ENCODE measurements at places on chromosomes 5 and 9.

GRCh38 chr5:8663374-8663773 is 794.4 kb downstream of the MTRR start:
- no peak for DNase-seq

DNA sequence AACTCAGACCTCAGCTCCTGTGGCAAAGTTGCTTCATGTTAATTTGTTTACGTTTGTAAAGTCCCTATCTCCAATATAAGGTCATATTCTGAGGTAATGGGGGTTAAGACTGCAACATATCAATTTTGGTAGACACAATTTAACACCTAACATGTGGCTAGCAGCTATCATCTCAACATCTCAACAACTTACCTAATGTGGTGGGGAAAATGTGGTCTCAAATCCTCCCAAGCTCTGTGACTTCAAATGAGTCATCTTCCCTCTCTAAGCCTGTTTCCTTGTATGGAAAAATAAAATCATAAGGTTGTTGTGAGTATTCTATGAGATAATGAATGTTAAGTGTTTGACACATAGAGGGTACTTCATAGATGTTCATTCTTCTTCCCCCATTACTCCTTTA is 443.3 kb downstream of the CDK5RAP2 start:
- no peak for DNase-seq

- DNase-seq = no peak
These were observed 92.1 kb downstream of the CACNA1B start for GRCh38 chr9:137969685-137970084.

DNA sequence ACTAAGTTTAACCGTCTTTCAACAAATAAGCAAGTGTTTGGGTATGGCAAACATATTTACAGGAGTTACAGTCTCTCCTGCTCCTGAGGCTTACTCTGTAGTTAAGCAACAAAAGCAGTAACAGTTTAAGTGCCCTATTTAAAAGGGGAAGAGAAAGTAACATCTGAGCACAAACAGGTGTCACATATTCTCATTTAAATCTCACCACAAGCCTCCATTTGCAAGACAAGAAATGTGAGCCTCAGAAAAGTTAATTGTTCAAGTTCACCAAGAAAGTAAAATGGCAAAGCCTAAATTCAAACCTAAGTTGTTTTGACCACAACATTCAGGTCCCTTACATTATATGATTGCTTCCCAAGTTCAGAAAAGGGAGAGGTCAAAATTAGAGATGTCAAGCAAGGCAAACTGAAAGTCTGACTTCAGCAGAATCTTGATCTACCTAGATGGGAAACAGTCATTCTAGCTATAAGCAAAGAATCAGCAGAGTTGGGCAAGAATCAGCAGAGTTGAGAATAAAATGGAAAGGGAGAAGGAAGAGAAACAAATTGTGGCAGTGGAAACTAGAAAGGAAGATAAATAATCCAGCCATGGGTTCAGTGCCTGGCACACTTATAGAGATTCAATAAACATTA is 93.4 kb downstream of the STRBP start:
- DNase-seq = no peak

DNA sequence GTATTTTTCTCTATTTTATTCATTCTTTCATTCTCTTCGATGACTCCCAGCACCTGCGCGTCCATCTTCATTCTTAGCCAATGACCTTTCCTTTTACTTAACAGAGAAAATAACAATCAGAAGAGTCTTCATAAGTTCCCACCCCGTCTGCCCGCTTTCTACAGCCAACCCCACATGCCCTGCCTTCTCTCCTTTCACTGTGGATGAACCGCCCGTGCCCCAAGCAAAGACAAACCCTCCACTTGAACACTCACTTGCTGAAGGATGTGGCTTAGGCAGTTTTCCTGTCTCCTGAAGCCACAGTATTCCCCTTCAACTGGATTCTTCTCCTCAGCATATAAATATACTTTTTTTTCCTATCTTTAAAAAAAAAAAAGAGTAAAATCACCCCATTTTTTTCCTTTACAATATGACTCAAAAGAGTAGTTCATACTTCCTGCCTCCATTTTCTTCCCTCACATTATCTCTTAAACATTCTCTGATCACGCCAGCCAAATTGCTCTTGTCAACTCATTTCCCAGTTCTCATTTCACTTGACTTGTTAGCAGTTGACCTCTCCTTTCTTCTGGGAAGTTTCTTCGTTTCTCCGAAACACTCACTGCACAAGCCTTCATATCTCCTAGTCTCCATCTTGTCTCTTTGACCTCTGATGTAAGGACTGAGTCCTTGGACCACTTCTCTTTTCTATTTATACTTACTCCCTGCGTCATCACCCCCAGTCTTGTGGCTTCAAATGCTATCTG is 11.1 kb downstream of the NIPSNAP3B start:
- no peak for DNase-seq

DNA sequence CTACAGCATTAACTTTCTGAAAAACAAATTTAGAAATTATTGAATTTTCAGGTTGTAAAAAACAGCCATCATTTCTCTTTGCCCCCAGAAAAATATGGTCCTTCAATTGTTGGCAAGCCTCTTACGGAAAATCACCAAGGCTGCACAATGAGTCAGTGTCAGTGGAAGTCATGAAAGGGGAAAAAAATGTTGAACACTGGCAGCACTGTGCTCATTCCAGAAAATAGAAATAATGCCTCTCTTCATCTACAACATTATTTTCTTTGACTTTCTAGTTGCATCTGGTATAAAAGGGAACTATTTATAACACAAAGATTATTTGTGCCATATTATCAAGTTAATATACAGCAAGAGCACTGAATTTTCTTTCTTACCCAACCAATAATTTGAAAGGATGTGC is 26.7 kb upstream of the STK32A start:
- DNase-seq = no peak

GRCh38 chr5:86596476-86596875 is 21.3 kb upstream of the COX7C start:
- DNase-seq = no peak

DNA sequence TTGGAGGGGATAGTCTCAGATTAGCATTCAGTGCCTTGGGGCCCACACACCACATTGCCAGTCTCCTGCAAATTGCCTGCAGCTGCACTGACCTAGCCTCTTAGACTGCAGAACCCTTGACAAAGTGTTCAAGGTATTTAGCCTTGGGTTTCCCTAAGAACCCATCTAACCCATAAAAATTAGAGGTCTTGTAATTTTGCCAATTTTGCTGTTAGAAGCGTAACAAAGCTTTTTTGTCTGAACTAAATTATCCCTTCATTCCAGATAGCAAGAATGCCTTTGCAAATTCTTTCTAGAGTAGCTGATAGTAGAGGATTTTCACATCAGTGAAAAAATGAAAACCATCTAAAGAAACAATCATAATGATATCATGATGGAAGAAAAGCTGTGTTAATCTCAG is 74.0 kb upstream of the CCNG1 start:
- DNase-seq = no peak

DNA sequence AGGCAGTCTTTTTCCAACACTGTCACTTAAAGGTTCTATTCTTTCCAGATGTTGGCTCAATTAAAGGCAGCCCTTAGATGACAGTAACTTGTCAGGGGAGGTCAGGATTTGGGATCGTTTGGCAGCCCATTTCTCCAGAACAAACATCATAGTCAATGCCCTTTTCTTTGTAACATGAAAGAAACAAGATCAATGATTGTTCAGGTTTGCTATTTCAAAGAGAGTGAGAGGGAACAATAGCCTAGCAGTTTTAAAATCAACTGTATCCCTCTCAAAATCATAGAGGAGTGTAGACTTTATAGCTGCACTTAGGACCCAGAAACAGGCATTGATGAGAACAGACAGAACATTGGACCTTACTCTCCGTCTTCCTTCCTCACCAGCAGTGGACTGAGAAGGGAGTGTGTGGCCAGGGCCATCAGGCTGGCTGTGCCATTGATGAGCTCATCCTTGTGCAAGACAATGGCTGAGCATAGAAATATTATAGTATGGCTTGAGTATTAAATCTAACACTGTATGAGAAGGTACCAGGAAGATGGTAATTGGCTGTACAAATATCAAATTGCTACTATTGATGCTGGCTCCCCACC is 130.0 kb downstream of the PIP5K1B start:
- DNase-seq = no peak

GRCh38 chr5:76586531-76586930 is 36.7 kb downstream of the F2RL2 start:
- no peak for DNase-seq

DNA sequence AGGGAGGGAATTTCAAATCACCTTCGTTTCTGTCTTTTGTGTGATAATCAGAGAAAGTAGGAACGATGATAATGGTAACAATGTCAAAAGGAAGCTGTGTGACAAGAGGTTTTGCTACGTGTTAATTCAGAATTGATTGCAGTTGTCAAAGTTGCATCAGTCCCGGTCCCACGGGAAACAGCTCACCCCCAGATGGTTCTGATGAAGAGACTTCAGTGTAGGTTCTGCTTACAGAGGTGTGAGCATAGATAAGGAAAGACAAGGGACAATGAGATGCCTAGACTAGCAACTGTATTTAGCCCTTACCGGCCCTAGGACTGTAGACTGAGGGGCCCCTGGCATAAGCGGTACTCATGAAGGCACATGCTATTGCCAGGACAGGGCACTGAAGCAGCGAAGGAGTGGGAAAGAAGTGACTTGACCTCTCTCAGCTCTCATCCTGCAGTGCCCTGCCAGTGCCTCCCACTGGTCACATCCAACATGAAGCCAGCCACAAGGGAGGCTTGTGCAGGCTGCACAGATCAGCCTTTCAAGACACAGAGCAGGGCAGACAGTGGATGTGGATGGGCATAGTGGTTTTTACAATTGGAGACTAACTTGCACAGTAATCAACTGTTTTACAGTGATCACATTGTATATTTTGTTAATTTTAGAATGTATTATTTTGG is 21.1 kb downstream of the PDE8B start:
- no peak for DNase-seq

GRCh38 chr9:90991953-90992352 is 190.3 kb downstream of the SYK start:
- no peak for DNase-seq

- no peak for DNase-seq
These were observed 100.2 kb downstream of the MTREX start for GRCh38 chr5:55407984-55408383.

- no peak for DNase-seq
These were observed 53.7 kb downstream of the IPO11 start for GRCh38 chr5:62465985-62466925.

DNA sequence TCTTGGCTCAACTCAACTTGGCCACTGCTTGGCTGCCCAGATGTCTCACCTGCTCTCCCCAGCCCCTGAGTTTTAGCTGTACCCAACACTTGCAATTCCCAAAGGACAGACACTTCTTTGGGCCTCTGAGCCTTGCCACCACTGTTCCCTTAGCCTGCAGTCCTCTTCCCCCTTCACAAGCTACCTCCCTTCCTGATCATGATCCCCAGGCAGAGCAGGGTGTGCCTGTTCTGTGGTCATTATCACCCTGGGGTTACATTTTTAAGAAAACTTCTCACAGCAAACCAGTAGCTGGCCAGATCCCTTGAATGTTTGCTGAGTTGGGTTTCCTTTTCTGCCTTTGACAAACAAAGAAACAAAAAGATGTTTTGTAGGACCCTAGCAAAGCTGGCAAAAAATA is 87.5 kb upstream of the PRRC1 start:
- no peak for DNase-seq

GRCh38 chr9:123102375-123103113 is 69.1 kb downstream of the GPR21 start:
- DNase-seq = no peak

- no peak for DNase-seq
These were observed 98.9 kb downstream of the DAB2IP start for GRCh38 chr9:121750259-121750714.

- DNase-seq = no peak
These were observed 845 bp downstream of the ECSCR start for GRCh38 chr5:139461698-139462097.

DNA sequence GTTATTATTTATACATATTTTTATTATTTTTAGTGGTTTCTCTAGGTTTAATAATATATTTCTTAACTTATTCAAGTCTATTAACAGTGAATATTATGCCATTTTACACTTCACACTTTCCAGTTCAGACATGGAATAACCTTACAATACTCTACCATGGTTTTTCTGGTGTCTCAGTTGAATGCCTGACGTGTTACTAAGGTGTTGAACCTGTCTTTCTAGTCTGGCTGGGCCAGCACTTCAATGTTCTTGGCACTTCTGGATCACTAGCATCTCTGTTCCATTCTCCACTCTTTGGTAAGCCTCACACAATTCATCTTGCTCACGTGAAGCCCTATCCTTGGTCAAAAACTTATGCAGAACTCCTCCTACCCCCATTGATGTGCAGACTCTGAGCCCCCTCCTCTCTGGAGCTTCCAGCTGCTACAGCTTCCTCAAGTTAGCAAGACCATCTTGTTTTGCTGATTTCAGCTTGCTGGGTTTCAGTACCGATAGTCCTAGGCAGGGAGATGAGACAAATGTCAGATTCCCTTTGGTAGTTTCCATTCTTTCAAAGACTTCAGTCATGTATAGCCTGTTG is 243.1 kb downstream of the FBXO4 start:
- no peak for DNase-seq

- no peak for DNase-seq
These were observed 2.8 kb downstream of the C9orf153 start for GRCh38 chr9:86256653-86257052.

DNA sequence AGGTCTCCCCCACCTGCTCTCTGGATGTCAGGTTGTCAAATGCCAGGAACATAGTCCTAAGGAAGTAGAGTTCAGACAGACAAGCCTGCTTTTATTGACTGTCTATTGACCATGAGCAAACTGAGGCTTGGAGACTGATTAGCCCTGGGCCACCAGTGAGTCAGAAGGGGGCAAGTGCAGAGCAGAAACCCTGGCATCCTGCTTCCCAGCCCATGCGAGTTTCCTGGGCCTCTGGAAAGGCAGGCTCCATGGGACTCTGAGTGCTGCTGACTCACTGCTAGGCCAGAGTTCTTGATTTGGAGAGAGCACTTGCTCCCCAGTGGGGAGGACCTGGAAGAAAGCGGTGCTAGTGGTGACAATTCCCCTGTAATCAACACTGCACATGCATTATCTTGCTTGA is 2.8 kb upstream of the HBEGF start:
- no peak for DNase-seq

- DNase-seq = no peak
These were observed 82.2 kb upstream of the ICE1 start for GRCh38 chr5:5340206-5340729.

- DNase-seq = peak; percentile 53
These were observed at the start of gene ADRA1B for GRCh38 chr5:159915904-159916840. Gene ADRA1B (plus strand): TSS chr5:159916482. CDS start chr5:159916906, 424 bp downstream.

GRCh38 chr9:121844098-121844497 is 192.7 kb downstream of the DAB2IP start:
- DNase-seq = no peak

DNA sequence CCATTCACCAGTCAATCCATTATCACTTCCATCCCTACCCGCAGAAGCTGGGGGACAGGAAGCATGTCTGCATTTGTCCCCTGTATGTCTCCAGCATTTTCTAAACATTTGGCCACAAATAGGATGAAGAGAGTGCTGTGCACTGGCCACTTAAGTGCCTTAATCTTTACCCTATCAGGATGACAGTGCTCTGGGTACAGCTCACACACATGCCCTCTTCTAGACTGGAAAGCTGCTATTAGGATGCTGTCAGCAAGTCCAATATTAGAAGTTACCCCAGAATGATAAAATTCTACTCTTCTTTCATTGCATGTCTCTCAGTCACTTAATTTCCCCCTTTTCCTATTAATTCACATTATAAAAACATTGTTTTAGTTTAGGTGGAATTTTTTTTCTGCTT is 168.4 kb downstream of the RASEF start:
- DNase-seq = no peak
